ENCODE measurements at places on chromosomes 1 and 21.

DNA sequence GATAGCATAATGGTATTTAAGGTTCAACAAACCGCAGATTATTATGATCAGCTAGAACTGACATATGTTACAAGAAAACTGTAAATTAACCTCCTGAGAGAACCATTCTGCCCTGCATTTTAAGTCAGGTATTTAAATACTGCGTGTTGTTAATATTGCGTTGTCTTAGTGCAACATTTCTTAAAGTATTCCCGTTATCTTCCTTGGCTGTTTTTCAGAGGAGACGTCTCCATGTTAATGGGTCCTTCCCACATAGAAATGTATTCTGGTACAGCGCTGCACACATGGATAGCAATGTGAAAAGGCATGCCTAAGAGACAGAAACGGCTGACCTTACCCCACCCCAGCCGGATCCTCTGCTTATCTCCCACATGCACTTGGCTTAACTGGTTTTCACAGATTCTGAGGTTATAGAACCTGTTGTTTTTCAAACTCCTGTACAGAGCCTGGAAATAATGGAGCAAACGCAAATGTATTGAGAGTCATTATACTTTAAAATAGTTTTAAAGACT, 22.8 kb upstream of the DEGS1 start:
- no peak for DNase-seq

DNA sequence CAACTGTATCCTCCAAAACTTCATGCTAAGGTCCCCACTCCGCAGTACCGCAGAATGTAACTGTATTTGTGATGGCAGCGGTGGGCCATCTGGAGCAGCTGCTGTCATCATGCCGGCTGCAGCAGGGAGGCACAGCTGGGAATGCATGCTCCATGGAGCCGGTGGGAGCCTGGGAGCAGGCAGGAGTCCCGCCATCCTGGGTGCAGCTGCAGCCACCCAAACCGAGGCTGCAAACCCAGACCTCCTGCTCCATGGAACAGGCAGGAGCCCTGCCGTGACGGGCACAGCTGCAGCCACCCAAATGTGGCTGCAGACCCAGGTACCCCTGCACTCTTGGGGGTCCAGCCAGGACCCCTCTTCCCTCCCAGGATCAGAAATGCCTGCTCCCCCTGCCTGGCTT, 80.3 kb downstream of the SCMH1 start:
- DNase-seq, result no peak

DNA sequence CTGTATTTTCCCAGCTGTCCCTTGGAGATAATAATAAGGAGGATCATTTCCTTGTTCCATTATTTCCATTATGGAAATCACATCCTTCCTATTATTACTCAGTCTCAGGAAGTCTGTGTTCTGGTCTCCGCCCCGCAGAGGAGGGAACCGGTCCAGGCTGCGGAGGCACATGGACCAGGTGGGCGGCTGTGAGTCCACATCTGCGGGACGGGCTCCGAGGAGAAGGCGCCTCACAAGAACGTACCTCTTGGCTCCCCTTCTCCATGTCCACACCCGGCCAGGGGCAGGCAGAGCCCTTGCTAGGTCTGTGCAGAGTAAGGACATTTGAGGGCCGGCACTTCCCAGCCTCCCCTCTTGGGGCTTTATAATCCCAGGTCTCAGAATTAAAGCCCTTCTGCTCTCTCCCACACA, 14.6 kb downstream of the RAB7B start:
- no peak for DNase-seq

DNA sequence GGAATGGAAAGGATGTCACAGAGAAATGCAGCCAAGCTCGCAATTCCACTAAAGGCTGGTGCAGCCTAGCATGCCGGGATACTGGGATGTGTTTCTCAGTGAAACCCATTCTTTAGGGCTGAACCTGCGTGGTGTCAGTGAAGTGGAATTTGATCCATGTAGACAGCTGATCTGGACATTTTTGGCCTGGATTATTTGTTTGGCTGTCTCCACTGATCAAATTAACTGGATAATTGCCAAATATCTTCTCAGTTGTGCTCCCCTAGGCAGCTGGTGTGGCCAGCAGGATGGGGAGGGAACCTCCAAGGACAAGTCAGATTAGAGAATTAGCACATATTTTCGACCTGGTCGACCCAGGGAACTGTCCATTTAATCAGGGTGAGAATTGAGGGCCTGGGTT, 318.4 kb downstream of the RPS6KC1 start:
- DNase-seq, result no peak

GRCh38 chr1:58715108-58715507, 15.2 kb upstream of the MYSM1 start:
- DNase-seq, result no peak

GRCh38 chr1:32894019-32894600, 7.1 kb downstream of the TMEM54 start:
- DNase-seq, result no peak
